ELF-1 (cell line): ENCODE measurements at places on chromosomes 2 and 18.

GRCh38 chr2:175684466-175684865, 317.6 kb downstream of the LNPK start:
- DNase-seq, result no peak

DNA sequence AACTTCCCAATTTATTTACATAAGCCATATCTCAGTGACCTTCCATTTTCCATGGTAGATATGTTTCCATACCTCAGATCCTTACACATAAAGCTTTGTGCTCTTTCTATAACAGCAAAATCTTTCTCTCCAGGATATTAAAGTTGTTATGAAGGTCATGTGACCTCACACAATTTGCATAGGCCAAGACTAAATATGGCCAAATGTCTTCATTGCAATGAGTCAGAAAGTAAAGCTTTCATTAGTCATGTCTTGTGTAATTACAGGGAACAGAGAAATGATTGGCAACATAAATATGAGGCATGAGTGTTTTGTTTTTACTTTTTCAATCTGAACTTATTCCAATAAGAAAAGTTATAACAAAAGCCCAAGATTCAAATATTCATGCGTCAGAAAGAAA, 243.5 kb downstream of the ASXL3 start:
- DNase-seq, result no peak

GRCh38 chr2:241751152-241751551, 16.7 kb downstream of the D2HGDH start:
- no peak for DNase-seq

DNA sequence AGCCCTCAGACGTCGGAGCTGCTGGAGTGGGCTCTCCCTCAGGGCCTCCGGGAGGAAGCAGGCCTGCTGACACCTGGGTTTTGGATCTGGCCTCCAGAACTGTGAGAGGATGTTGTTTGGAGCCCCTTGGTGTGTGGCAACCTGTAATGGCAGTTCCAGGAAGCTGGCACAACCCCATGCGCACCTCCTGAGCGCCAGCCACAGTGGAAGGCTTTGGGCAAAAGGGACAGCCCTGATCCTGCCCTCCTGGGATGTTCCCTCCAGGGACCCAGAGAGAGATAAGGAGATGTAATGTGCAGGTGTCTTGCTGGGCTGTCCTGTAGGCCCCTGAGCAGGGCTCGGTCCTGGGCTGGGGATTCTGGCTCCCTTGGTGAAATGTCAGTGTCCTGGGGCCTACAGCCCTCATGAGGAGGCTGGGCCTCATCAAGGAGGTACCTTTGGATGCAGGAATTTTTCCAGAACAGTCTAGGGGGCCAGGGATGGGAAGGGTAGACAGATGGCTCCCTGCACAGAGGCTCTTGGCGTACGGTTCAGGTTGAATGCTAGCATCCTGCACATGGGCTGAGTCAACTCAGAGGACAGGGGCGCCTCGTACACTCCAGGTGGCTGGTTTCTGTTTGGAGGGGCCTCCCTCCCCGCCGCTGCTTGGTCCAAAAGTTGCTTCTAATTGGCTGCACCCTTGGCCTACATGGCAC, 61.1 kb downstream of the ASB1 start:
- DNase-seq, result no peak

DNA sequence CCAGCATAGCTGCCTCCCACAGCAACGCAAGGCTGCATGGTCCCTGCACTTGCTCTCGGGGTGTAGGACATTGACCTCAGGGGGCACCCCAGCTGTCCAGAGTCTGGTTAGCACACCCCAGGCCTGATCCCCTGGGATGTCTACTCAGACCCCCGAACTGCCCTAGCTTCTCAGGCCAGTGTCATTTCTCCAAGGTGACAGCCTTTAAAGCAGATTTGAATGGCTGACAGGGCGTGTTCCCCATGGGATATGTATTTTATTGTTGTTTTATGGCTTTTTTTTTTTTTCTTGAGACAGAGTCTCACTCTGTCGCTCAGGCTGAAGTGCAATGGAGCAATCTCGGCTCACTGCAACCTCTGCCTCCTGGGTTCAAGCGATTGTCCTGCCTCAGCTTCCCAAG, 40.8 kb upstream of the PTMA start:
- no peak for DNase-seq

GRCh38 chr2:96135621-96136020, 2.7 kb downstream of the ASTL start:
- no peak for DNase-seq

DNA sequence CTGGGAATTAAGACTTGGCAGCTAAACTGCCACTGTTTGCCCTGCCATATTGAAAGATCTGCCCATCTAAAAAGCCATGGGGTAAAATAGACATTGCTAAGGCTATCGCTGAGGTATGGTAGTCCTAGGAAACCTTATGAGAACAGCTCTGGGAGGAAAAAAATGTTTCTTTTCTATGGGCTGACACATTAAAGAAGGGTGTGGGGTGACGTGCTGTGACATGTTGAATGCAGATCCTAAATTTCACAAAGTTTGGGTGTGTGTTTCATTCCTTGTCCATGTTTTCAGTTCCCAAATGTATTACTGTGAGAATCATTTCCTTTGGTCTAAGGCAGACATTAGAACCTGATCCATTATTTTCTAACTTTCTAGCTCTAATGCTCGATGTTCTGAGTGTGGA, 766.4 kb downstream of the BCL11A start:
- DNase-seq, result no peak

DNA sequence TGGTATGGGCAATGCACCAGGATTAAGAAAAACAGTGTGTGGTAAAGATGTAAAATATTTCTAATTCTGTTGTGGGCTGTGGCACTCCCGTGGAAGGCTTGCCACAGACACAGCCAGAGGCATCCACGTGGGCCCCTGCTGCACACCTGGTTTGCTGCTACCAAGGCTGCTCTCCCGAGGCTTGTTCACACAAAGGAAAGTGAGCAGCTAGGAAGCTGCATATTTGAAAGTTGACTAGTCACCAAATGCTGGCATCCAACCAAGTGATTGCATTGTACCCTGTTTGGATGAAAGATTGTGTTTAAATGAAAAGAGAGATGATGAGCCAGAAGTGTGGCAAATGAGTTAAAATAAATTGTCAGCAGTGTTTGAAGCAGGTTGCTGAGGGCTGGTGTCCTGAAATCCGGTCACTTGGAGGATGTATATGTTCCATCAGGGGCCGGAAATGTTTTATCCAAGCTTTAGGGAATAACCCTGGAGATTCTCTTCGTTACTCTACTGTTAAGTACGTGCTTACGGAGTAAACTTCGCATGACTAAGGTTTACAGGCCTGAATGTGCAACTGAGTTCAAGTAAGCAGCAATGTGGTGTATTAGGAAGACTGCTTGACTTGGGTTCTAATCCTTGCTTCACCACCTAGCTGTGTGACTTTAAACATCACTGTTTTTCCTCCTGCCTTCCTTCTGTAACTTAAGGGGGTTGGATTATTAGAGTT, 86.1 kb downstream of the MSH2 start:
- no peak for DNase-seq

- no peak for DNase-seq
These were observed 217.8 kb upstream of the ATP5MC3 start for GRCh38 chr2:175399326-175399725.
